Endothelial cell of umbilical vein (primary cell): ENCODE measurements at places on chromosomes 7 and 10.

DNA sequence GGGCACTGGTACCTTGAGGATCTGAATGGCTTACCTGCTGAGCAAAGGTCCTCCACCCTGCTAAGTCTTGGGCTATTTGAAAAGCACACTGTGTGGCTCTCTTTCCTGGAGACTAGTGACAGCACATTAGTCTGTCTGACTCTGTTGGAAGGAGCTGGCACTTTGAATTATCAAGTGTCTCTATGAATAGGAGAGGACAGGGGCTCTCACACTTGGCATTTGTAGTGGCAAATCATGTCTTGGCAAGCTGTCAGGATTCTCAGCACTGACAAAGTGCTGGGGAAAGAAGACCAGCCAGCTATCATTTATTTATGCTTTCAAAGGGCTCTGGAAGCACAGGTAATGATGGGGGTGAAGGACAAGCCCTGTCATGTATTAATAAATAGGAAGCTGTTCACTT, 62.8 kb downstream of the MTPN start:
- DNase-seq = no peak

- DNase-seq = peak; percentile 44
These were observed 456.2 kb downstream of the REEP3 start for GRCh38 chr10:63977329-63977923.

GRCh38 chr7:100486753-100487446, 3.2 kb downstream of the NYAP1 start:
- no peak for DNase-seq

GRCh38 chr7:152663931-152664330, 12.0 kb downstream of the XRCC2 start:
- peak; percentile 64 for DNase-seq

DNA sequence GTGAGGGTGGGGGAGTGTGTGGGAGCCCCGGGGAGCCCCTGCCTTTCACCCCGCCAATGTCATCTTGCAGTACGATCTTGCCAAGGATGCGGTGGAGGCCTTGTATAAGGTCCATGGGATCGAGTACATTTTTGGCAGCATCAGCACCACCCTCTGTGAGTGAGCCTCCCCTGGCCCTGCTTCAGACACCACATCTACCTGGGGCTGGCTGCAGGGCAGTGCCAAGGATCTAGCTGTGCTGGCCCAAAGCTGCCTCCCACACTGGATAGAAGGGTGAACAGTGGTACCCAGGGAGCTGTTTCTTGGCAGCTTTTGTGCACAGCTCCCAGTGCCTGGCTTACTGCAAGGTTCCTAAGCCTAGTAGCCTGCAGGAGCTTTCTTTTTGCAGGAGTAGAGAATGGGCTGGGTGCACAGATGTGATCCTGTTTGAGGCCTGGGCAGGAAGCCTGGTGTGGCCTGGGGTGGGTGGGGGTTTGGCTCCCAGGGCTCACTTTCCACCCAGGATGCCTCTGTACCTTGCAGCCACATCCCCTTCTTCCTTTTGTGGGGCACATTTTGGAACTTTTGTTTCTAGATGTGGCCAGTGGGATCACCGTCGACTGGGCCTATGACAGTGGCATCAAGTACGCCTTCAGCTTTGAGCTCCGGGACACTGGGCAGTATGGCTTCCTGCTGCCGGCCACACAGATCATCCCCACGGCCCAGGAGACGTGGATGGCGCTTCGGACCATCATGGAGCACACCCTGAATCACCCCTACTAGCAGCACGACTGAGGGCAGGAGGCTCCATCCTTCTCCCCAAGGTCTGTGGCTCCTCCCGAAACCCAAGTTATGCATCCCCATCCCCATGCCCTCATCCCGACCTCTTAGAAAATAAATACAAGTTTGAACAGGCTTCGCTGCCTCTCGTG, 12.2 kb upstream of the CPA1 start:
- DNase-seq = no peak

DNA sequence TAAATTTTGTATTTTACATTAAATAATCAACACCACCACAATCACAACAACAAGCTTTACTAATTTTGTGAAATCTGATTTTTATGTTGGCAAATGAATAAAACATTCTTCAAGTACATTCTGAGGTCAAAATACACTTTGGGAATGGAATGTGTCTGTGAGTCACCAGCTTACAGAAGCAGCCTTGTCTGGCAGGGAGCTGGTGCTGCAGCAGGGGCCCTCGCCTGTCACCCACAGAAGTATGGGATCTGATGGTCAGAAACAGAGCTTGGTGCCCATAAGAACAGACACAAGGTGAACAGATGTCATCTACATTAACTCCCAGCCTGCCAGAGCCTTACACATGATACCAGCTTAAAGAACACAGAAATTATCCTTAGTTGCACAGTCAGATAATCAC, 496.9 kb downstream of the CCSER2 start:
- DNase-seq = no peak

- DNase-seq = no peak
These were observed 300.0 kb upstream of the NRG3 start for GRCh38 chr10:81575036-81575435.

DNA sequence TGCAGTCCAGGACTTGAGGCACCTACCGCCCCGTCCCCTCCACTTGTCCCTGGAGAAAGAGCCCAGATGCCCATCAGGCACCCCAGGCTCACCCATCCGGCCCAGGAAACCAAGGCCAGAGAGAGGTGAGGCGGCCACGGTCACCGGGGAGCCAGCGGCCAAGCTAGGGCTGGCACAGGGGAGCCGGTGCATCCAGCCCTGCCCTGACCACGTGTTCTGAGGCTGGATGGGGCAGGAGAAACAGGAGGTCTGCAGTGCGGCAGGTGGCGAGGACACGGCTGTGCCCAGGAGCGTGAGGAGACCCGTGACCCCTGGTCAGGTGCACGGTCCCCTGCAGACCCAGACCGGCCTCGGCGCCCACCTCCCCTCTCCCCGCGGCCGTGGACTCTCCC, 27.6 kb downstream of the UNCX start:
- DNase-seq = no peak

- DNase-seq = no peak
These were observed 45.7 kb downstream of the CREB3L2 start for GRCh38 chr7:137956183-137956582.

DNA sequence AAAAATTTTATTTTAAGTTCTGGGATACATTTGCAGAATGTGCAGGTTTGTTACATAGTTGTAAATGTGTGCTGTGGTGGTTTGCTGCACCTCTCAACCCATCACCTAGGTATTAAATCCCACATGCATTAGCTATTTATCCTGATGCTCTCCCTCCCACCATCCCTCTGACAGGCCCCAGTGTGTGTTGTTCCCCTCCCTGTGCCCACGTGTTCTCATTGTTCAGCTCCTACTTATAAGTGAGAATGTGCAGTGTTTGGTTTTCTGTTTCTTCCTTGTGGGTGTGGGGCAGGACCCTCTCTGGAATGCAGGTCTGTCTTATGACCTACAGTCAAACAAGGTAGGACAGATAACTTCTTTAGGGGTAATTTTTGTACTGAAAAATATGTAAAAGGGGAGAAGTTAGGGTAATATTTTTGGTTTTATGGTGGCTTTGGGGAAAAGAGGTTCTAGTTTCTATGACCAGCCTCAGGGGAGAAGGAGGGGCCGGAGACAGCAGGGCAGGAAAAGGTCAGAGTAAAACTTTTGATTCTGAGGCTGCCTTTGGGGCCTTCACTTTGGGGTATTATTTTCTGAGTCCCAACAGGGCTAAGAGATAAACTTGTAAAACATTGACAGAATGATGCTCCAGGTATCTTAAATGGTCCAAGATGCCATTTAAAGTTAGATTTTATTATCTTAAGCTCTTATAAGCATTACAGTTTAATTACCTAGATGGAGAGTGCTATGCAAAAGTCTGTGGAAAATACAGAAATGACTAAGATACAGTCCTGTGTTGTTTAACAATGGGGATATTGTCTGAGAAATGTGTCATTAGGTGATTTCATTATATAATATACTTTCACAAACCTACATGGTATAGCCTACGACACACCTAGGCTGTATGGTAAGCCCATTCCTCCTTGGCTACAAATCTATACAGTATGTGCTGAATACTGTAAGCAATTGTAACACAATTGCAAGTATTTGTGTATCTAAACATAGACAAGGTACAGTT, 354.8 kb downstream of the ABCA13 start:
- no peak for DNase-seq

- no peak for DNase-seq
These were observed 21.9 kb downstream of the CHCHD3 start for GRCh38 chr7:133060004-133060403.

DNA sequence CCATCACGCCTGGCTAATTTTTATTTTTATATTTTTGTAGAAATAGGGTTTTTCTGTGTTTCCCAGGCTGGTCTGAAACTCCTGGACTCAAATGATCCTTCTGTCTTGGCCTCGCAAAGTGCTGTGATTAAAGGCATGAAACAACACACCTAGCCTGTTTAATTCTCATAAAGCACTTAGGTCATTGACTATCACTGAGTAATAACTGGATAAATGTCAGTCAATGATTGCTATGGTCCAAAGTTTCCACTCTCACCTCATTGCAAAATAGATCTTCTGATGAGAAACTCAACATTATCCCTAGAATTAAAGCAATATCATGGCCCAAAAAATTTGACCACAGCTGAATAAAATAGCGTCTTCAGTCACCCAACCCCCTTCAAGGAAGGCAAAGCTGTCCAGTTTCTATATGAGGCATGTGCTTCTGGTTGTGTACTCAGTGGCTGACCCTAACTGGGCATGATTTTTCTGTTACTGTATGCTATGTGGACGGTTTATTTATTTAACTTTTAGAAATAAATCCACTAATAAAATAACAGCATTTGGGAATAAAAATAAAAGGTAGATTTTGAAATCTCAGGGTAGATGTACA, 86.5 kb upstream of the LRRN3 start:
- no peak for DNase-seq
